ENCODE measurements at places on chromosomes 2 and 18.

DNA sequence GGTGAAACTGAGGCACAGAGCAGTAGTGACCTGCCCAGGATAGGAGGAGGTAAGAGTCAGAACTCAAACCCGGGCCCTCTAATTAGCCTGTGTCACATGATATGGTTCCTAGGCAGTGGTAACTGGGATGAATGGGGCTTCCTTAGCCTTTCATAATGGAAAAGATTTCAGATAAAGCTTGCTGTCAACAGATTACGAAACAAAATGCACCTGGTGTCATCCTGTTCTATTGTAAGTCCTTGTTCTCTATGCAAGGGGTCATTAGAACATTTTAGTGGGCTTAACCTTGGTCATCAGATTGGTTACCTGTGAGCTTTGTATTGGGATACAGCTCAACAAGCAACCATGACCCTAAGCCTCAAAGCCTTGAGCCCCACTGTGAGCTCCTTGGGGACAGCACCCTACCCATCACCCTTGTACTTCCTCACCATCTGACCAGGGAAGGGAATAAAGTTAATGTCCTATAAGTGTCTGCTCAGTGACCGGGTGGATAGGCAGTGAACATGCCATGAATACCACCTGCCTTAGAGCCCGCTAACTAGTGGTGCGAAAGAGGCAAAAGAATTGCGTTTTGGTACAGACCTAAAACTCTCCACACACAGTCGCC, 70.3 kb upstream of the RMDN2 start:
- no peak for DNase-seq

- DNase-seq = no peak
These were observed 3.3 kb upstream of the ADAM17 start for GRCh38 chr2:9558948-9559381.

DNA sequence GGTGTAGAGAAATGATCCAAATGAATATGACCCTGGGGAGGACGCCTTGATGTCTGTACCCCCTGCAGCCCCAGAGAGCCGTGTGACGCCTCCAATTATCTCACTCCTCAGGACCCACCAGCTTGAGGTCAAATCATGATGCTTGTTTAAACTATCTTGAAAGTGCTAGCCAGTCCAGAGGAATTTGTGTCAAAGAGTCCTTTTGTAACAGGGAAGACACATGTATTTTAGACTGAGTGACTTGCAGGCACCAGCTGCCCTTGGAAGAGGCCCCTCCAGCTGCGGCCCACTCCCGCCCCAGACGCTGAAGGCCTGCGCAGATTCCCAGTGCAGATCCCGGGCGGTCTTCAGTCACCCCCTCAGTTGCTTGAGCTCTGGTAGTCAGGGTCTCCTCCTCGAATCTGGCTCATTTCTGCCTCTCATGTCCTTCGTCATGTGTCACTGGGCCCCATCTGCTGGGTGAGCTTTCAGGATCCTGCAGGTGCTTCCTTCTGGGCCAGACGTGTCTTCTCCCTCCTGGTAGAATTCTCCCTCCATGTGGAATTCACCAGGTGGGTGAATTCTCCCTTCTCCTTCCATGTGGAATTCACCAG, 77.4 kb downstream of the RNF144A start:
- DNase-seq = no peak

- no peak for DNase-seq
These were observed 29.5 kb downstream of the MARCO start for GRCh38 chr2:118971245-118972122.

DNA sequence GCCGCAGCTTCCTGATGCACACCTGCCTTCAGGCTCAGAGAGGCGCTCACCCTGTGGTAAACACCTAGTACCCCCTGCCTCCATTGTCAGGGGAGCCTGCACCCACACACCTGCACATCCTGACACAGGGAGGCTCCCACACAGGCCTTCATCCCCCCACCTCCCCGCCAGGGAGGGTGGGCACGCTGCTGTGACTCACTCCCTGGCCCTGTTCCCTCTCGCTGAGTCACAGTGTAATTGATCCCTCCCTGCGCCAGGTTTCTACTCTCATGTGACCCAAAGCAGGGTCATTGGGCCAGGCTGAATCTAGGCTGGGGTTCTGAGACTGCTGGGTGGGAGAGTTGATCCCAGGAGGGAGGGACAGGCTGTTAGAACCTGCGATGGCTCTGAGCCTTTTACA, 8.5 kb upstream of the CELF4 start:
- no peak for DNase-seq

DNA sequence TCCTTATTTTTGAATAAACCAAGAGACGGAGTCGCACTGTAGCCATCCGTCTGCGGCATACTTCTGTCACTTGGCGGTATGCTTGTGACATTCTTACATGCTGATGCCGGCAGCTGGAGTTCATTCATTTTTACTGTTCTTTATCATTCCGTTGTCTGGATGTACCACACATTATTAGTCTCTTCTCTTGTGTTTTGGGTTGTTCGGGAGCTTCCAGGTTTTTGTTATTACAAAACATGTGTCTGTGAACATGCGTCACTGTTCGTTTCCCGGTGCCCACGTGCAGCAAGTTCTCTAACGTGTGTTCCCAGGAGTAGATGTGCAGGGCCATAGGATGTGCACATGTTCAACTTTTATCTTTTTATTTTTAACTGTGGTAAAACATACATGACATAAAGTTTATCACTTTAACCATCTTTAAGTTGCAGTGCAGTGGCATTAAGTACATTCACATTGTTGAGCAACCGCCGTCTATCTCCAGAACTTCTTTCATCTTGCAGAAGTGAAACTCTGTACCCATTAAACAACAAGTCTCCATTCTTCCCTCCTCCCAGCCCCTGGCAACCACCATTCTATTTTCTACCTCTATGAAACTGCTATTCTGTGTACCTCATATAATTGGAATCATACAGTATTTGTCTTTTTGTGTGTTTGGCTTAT, 40.1 kb downstream of the MTCL1 start:
- no peak for DNase-seq

GRCh38 chr2:133598769-133599168, 30.5 kb upstream of the NCKAP5 start:
- DNase-seq = no peak

DNA sequence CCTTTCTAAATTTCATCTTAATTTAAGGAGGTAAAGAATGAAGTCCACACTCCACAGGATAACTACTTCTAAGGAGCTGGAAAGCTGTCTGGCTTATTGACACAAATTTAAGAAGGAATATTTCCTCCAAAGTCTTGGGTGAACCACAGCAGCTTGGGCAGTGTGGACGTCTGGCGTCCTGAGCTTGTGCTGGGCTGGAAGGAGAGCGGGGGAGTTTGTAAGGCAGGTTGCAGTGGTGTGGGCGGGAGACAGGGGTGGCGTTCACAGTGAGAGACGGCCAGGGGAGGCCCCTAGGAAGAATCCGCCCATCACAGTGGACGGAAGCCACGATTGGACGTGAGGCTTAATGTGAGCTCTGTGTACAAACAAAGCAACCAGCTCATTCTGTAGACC, 25.7 kb downstream of the ADI1 start:
- no peak for DNase-seq

GRCh38 chr2:83630351-83630750, 828.7 kb downstream of the SUCLG1 start:
- no peak for DNase-seq

All from activated CD4-positive, alpha-beta T cell treated with anti-CD3 and anti-CD28 coated beads for 1 hour (primary cell).